ENCODE measurements at places on chromosomes 11 and 22.

DNA sequence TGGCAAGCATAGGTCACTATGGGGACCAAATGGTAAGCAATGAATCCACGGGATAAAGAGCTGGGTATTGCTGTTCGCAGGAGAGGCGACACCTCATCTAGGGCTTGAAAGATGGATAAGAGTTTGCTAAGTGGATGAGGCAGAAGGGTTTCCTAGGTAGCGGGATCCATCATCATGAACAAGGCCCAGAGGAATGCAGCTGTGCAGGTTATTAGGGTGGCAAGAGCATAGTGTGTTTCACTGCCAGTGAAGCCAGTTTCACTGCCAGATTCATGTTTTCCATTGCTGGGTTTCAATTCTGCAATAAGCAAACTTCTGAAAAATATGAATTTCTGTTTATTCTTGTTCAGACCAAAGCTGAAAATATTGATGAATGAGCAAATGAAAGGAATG is 27.2 kb downstream of the WEE1 start:
- no peak for DNase-seq

- no peak for DNase-seq
These were observed 44.6 kb downstream of the ANKRD42 start for GRCh38 chr11:83238111-83238510.

DNA sequence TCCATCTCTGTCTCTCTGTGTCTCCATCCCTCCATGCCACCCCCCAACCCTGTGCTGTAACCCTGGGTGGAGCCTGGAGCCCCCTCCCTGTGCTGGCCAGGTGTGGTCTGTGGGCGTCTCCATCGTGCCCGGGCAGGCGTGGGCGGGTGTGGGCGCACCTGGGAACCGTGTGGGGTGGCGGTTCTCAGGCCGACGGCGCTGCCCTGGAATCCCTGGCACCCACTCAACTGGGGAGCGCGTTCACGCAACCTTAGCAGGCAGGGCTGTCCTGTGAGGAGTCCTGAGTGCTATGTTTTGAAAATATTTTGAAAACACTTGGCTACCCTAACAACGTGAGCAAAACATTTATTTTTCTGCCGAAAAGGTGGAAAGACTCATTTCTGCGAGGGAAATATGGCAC is 4.7 kb downstream of the TNNT3 start:
- DNase-seq = no peak

DNA sequence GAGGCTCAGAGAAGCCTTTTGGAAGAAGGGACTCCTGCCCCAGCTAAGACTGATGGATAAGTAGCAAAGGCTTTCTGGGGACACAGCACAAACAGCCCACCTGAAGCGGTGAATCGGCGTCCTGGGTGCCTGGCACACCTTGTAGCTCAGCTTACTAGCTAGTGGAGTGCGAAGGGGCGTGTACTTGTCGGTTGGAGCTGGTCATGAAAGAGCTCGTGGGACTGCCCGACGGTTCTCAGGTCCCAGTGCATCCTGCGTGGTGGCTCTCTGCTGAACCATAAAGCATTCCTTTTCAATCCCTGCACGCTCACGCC is 690 bp upstream of the UVRAG start:
- DNase-seq = no peak

GRCh38 chr11:115585361-115586024 is 81.3 kb upstream of the CADM1 start:
- no peak for DNase-seq

DNA sequence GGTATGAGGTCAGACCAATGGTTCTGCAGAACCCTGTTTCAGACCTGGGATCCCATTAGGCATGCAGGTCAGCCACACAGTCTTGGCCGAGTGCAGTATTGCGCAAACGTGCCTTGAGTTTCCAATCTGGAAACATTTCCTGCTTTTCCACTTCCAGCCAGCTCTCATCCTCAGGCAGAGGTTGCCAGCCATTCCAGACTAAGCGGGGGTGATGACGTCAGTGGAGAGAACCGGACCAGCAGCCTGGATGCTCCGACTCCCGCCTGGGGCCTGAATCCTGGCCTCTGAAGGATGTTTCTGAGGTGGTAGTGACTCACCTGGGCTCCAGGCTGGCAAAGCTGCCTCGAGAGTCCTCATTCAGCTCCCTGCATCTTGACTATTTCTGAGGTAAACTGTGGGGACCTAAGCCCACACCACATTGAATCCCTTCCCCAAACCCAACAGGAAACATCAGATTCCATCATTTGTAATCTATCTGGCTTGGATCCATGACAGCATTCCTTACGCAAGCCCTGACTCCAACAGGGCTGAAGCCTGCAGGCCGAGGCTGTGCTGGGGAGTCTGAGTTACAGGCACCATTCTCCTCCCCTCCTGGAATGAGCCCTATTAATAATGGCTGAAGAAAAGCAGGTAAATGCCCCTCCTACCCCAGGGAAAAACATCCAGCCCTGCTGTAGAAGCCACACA is 83.0 kb downstream of the ABTB2 start:
- DNase-seq = peak; percentile 86

DNA sequence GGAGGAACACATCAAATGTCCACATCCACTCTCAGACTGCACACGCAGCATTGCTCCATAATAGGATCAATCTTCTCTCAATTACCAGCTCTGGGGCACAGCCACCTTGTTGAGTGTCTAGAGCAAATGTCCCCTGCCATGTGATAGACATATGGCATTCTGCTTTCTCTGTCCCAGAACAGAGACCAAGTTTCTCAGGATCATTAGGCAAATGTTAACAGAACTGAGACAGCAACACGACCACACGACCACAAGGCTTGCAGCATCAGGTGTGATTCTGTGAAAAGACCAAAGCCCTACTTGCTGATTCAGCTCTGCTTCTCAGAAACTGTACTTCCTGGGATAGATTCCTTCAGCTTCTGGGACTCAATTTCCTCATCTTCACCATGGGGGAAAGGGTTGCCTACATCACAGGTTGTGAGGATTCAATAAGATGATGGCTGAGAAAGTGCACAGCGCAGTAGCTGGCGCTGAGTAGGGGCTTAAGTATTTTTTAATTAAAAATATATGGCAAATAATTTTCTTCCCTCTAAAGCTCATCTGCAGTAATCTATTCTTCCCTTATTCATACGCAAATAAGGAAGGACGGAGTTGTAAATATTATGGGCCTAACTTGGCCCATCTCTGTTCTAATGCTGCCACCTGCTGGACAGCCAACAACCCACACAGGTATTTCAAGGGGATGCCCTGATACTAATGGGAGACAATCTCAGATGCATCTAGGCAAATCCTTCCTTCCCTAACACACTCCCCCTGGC is 54.3 kb upstream of the USP47 start:
- peak; percentile 87 for DNase-seq

DNA sequence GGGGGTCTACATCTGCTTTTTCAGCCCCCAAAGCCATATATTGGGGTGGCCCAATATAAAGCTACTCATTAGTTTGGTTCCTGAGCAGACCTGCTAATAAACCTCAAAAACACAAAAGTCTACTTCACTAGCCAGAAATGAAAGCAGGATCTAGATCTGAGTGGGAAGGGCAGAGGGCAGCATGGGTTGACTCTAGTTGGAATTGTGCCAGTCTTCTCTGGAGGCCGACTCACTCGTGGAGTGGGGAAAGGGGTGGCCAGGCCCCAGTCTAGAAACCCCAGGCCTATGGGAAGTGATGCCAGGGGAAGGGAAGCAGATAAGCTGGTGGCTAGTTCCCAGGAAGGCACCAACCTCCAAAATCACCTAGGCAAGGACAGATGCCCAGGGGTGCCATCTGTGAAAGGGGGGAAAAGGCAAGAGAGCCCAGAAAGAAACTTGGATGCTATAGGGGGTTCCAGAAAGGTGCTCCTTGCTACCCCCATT is 5.3 kb downstream of the PATZ1 start:
- DNase-seq = no peak

DNA sequence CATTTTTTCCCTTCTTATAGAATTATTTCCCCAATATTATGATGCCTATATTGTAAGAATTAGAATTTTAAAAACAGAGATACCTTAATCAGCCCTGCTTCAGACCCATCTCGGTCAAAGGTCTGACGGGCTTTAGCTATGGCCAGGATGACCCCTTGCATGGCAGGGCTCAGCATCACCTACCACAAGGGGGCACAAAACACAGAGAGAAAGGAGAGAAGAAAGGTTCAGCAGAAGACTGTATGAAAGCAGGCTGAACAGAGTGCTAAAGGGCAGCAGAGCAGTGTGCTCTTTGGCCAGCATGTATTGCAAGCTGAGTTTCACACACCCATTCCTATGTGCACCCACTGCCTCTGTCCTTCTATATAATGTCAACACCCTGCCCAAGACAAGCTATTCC is 26.8 kb downstream of the CLDN25 start:
- DNase-seq = no peak

Data from muscle of back (tissue), 13 donors.